ENCODE measurements at places on chromosomes 6 and 20. TPM values are rescaled to one million over a fixed set of nuclear protein-coding genes. Genes with fewer than 3 reads are reported as not detected.

LY6G6C gene
- total RNA-seq = not detected

OSER1 gene
- 54.1 TPM for total RNA-seq

PAK5 gene
- total RNA-seq = under 0.01 TPM

SLC35D3 gene
- total RNA-seq = not detected

C6orf141 gene
- 1.3 TPM for total RNA-seq

SLC22A16 gene
- 0.15 TPM for total RNA-seq

SEMG1 gene
- total RNA-seq = not detected

LAMP5 gene
- total RNA-seq = 0.15 TPM

MTFR2 gene
- 0.66 TPM for total RNA-seq

SAPCD1 gene
- total RNA-seq = 1.9 TPM

THEMIS gene
- total RNA-seq = not detected

CDSN gene
- total RNA-seq = not detected

EPPIN gene
- not detected for total RNA-seq

MLN gene
- not detected for total RNA-seq

SERAC1 gene
- 16.2 TPM for total RNA-seq

PLA2G7 gene
- total RNA-seq = not detected

TRIM40 gene
- not detected for total RNA-seq

OR2H1 gene
- not detected for total RNA-seq

ZBTB22 gene
- 18.0 TPM for total RNA-seq

FLRT3 gene
- 5.0 TPM for total RNA-seq

TREML4 gene
- not detected for total RNA-seq

TUBE1 gene
- total RNA-seq = 29.4 TPM
